ENCODE measurements at places on chromosomes 1 and 21. TPM values are rescaled to one million over a fixed set of nuclear protein-coding genes. Genes with fewer than 3 reads are reported as not detected.
A peak's percentile ranks its signal among the peaks of the same experiment; 100 is the strongest.

GRCh38 chr1:1622010-1622787 lies 6.9 kb downstream of the MIB2 start:
- DNase-seq = peak; percentile 37

GRCh38 chr1:1899967-1900327 lies 9.1 kb upstream of the GNB1 start:
- peak; percentile 20 for DNase-seq

GRCh38 chr1:28246427-28246832 lies 10.5 kb downstream of the ATP5IF1 start:
- DNase-seq = no peak

The PARP1 gene
- total RNA-seq = 154 TPM

GRCh38 chr1:206636671-206637070 lies 1.3 kb downstream of the DYRK3 start:
- no peak for DNase-seq

GRCh38 chr1:169499807-169500206 lies 14.1 kb upstream of the SLC19A2 start:
- DNase-seq = no peak

The KIF14 gene
- total RNA-seq = 0.11 TPM

DNA sequence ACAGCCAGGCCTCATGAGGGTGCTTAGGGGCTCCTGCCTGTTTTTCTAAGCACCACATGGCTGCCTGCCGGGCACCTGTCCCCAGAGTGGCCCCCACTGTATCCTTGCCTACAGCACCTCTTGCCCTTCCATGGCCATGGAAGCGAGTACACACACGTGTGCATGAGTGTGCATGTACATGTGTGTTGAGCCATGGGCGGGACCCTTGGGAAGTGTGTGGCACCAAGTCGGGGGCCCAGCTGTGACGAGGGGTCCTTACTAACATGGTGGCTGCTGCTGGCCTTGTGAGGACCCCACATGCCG lies 25.8 kb downstream of the KRTAP10-1 start:
- DNase-seq = no peak

DNA sequence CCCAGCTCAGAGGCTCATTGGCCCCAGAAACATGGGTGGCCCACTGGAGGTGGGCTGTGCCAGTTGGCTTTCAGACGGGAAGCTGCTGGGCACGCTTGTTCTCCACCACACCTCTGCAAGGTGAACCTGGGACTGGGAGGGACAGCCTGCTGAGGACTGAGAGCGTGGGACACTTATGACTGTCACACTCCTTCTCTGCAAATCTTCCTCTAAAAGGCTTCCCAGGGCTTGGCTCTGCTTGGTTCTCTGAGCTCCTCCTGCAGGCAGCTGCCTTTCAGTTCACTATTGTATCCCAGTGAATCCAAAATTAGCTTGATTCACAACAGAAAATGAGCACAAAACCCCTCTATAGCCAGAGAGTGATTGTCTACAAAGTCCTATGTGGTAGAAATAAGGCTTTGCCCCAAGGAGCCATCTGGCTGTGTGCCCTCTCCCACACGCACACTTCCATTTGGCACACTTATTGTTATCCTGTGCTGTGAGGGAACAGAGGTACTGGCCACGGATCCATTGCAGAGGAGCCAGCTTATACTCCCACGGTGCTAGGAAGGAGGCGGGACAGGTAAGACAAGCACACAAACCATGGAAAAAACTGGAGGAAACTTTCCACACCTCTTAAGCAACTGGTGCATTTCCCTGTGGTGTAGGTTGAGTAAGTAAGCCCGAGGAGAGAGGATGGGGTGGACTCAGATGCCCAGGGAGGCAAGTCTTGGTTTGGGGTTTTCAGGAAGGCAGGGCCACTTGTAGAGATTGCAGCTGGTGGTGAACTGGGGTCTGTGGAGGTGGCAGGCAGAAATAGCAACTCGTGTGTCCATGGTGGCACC lies 18.9 kb upstream of the BTG2 start:
- DNase-seq = no peak

The TMEM200B gene
- 2.1 TPM for total RNA-seq

DNA sequence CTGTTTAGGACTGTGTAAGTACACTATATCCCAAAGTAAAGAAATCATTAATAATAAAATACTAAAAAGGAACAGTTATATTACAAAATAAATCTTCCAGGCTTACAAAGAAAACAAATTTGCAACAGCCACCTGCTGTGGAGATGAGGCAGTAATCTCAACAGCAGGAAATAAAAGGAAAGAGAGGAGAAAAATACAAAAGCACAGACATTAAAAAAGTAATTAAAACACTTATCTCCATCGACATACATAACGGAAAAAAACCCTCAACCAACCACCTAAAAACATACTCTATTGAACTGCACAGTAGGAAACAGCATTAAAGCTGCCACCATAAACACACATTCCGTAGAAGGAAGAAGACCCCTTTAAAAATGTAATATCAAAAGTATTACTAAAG lies 317.6 kb downstream of the DPYD start:
- no peak for DNase-seq

GRCh38 chr1:53088616-53089300 lies 26.7 kb downstream of the PODN start:
- DNase-seq = peak; percentile 60

DNA sequence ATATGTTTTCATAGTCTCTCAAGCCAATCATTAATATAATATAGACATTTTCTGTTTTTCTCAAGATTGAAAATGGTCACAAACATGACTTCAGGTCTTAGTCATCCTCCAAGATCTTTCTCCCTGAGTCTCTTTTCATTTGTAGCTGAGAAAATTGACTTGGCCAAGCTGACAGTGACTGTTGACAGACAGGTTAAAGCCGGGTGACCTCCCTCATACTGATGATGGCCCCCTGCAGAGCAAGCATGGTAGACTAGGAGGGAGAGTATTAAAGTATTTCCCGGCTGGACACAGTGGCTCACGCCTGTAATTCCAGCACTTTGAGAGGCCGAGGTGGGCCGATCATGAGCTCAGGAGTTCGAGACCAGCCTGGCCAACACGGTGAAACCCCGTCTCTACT lies 6.8 kb upstream of the KIAA1614 start:
- no peak for DNase-seq

The FMO4 gene
- 2.7 TPM for total RNA-seq

DNA sequence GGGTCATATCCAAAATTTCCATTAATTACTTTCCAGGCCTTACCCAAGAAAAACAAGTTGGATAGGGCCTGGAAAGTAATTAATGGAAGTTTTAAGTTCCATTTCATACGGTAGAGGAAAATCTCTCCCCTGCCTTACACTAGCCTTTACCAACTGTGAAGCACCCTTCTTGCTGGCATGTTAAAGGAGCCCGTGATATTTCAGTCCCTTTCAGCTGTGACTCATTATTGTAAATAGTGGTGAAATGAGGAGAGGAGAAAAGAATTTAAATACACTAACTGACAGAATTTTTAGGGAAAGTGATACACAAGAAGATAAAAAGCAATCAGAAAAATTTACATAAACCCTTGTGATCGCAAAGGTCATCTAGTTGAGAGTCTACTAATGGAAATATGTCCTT lies 20.3 kb upstream of the KAZN start:
- no peak for DNase-seq

The OR2T12 gene
- total RNA-seq = not detected

DNA sequence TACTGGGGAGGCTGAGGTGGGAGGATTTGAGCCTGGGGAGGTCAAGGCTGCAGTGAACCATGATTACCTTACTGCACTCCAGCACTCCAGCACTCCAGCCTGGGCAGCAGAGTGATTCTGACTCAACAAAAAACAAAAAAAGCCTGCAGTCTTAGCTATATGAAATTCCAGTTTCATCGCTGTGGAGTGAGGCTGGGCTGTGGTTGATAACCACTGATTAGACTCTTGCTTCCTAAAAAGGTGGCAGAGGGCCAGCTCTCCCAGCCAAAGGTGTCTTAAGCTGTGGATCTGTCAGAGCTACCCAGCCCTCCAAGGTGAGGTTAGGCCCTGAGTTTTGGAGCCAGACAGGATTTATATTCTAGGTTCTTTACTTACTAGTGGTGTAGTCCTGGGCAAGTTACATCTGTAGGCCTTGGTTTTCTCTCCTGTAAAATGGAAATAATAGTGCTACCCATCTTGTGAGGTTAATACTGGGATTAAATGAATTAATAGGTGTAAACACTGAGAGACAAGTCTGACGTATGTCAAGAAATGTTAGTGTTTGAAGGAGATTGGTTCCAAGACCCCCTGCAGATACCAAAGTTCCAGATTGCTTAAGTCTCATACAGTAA lies 35.9 kb downstream of the TMCC2 start:
- no peak for DNase-seq

- DNase-seq = no peak
These were observed 690.7 kb downstream of the NCAM2 start for GRCh38 chr21:21688889-21689288.

- no peak for DNase-seq
These were observed 112.3 kb downstream of the PRRX1 start for GRCh38 chr1:170776252-170776651.

The CLCA4 gene
- total RNA-seq = not detected

GRCh38 chr1:207007352-207008033 lies 25.1 kb downstream of the C1orf116 start:
- DNase-seq = no peak

The MCOLN3 gene
- 1.2 TPM for total RNA-seq

DNA sequence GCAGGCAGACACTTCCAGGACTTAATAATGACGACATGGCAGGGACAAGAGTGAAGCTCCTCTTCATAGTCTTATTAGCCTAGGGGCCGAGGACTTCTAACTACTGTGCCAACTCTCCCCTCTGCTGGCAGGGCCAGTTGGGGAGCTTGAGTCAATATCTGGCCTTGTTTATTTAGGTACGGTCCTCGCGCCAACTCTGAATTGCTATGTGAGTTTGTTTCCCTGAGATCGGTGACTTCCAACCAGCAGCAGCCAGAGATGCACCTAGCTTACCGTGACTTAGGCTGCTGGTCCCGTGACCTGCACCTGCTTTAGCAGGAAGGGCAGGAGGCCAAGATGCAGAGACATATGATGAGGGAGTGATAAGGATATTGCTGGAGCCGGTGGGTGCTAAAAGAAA lies 451.1 kb downstream of the PCP4 start:
- no peak for DNase-seq

DNA sequence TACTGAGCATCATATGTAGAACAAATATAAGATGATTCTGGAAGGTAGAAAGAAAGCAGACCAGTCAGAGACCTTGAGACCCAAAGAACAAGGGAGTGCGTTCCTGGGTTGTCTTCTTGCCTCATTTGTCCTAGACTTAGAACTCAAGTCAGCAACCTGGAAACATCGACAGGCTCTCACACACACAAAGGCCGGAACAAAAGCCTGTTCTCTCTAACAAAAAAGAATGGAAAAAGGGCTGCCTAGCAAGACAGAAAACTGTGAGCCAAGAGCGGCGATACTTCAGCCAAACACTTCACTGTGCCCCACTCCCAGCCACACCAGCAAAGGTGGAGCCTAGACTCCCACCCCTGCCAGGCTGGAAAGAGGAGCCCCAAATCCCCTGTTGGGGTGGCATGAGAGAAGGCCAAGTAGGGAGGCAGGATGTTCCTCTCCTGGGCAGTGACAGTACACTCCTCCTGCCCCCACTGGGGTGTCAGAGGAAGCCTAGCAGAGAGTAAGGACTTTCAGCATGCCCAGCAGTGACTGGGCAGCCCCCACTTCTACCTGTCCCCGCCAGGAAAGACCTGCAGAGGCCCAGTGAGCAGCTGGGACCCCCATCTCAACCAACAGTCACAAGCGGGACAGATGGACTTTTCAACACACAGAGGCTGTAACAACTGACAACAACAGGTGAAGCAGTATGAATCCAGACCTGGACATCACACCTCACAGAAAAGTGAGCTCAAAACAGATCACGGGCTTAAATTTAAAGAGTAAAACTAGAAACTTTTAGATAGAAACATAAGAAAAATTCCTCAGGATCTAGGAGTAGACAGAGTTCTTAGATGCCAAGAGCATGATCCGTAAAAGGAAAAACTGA lies 33.0 kb downstream of the MRAP start:
- no peak for DNase-seq

The CHI3L1 gene
- 0.46 TPM for total RNA-seq

- no peak for DNase-seq
These were observed 397.9 kb upstream of the TMPRSS15 start for GRCh38 chr21:18801468-18801867.

DNA sequence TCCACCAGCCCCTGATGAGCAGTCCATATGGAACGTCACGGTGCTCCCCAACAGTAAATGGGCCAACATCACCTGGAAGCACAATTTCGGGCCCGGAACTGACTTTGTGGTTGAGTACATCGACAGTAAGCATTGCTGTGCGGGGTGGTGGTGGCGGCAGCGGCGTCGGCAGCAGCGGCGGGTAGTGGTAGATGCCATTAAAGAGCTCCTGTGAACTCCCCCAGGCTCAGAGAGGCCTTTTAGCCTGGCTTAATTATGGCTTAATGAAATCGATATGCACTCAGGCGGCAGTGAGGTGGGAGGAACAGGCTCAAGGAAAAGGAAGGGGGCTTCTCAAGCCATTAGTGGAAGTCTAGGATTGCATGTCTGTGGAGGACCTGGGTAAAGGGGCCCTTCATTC lies 41.9 kb upstream of the CNTN2 start:
- DNase-seq = no peak

The CD5L gene
- total RNA-seq = 2.5 TPM

The VCAM1 gene
- total RNA-seq = 3.5 TPM

The GNG12 gene
- total RNA-seq = 37.2 TPM

DNA sequence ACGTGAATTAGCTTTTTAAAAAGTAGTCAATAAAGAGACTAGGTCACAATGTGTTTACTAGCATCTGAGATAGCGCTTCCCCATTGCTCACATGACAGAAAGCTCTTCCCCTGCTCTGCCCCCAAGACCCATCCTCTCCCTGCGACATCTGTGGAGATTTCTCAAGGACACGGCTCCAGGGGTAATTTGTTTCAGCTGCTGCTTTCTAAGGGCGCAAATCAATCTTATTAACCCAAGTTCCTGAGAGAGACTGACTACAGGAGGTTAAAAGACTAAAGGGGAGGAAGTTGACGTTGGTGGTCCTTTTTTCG lies at the start of gene MYOCOS:
Gene MYOCOS (plus strand): TSS at position 92 of the 311 bp plus-strand sequence. CDS start 1,641 bp downstream, outside the sequence.
- no peak for DNase-seq

The NTMT2 gene
- 5.3 TPM for total RNA-seq

The MYOG gene
- total RNA-seq = not detected

- DNase-seq = no peak
These were observed 212.4 kb downstream of the BACH1 start for GRCh38 chr21:29511096-29511495.

GRCh38 chr1:12475101-12475500 lies 142.9 kb downstream of the DHRS3 start:
- DNase-seq = no peak

The GJB3 gene
- not detected for total RNA-seq

- DNase-seq = no peak
These were observed 139.8 kb downstream of the SPATA17 start for GRCh38 chr1:217770918-217771317.

The AMY2B gene
- total RNA-seq = 15.1 TPM

All from Right ventricle myocardium inferior (tissue), 1 donor.